ENCODE measurements at places on chromosomes 6 and 20. TPM values are rescaled to one million over a fixed set of nuclear protein-coding genes. Genes with fewer than 3 reads are reported as not detected.

RNF144B gene
- 9.3 TPM for total RNA-seq

FLRT3 gene
- total RNA-seq, result 0.22 TPM

RIN2 gene
- total RNA-seq, result 63.9 TPM

PPP1R3G gene
- 7.7 TPM for total RNA-seq

PACRG gene
- total RNA-seq, result 14.1 TPM

GRCh38 chr6:113340371-113340770 lies 516.8 kb upstream of the MARCKS start:
- no peak for DNase-seq

DNA sequence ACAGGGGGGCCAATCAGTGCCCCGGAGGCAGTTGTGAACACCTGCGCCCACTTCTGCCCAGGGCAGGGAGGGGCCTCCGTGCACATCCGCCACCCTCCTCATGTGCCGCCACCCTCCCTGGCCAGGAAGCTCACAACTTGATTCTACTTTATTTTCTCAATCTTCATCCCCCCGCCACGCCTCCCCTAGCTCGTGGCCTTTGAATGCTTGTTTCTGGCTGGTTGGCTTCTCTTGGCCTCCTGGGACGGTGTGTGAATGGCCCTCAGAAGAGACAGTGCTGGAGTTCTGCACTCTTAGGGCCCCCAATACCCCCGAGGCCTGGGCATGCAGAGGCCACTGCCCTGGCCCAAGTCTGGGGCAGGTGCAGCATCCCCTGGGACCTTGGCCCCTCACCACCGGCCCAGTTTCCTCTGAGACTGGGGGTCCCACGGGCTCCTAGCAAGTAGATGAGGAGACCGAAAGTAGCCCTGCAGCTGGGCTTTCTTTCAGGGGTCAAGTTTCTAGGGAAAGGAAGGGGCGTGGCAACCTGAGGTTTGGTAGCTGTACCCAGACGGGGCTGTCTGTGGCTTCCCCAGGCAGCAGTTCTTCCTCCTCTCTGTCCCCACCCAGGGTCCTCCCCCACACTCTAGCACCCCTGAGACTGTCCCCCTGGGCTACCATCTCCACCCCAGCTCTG lies 1.3 kb downstream of the RGS19 start:
- DNase-seq, result no peak
